Stimulated activated CD8-positive, alpha-beta memory T cell treated with anti-CD3 and anti-CD28 coated beads, Interleukin-7, amount 100 ng/mL, for 48 hours (primary cell): ENCODE measurements at places on chromosomes 4 and X.

DNA sequence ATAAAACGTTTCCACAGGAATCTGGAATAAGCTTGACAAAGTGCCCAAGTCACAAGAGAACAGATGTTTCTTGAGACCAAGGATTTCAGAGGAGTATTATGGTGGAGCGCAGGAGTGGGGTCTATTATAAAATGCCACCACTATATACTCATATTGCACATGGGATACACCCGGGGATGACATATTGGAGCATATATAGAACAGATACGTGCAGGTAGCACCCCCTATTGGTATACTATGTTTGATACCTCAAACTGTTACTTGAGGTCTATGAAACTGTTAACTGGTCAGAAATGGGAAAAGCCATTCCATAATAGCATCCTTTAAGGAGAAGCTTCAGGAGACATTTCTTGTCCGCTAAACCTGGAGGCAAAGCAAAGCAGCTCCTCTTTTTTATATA is 86.0 kb downstream of the PCYT1B start:
- no peak for DNase-seq

- DNase-seq = no peak
These were observed 569.8 kb upstream of the IGFBP7 start for GRCh38 chr4:57679969-57680368.

DNA sequence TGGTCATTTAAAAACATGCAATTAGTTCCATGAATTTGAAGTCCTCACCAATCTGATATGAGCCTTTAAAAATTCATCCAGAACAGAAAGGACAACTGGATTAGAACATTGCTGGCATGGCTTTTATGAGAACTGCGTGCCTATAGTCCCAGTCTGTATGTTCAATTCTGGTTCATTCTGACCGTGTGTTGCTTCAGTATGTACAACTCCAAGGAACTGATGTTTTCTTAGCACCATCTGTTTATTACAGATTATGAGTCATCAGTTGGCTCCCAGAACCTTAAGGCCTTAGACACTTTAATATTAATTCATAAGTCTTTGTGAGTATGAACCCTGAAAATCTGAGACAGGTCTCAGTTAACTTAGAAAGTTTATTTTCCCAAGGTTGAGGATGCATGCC is 115.0 kb downstream of the CEP44 start:
- no peak for DNase-seq

DNA sequence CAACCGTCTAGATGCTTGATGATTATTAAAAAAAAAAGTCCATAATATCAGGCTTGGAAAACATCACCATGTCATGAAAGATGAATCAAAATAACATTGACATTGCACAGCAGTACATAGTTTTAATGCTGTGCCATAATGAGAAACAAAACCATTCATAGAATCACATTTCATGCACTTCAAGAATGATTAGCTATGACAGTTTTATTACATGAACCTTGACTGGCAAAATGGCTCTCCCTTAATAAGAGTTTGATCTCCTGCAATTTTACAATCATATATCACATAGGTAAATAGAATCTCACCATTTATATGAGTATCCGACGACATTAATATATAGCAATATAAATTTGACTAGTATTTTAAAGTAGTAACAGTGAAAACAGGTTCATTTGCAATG is 49.8 kb downstream of the TECRL start:
- no peak for DNase-seq

DNA sequence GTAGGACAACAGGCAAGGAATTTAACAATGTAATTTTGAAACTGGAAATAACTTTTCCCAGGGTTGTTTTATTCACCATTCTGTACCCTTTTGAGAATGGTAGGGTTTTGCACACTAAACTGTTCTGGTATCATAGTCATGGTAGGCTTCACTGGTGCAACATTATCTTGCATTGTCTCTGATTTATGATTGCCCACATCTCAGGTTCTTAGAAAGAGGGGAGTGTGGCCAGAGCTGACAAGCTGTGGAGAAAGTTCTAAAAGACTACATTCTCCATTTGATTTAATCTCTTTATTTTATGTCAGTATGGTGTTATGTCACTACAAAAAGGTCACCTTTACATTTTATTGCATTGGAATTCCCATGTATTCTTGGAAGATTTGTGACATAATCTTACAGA is 447.3 kb downstream of the GRIA2 start:
- no peak for DNase-seq

- DNase-seq = no peak
These were observed 33.4 kb downstream of the SPINK2 start for GRCh38 chr4:56788081-56788480.
